ENCODE measurements at places on chromosomes 1 and 21.
A peak's percentile ranks its signal among the peaks of the same experiment; 100 is the strongest.

DNA sequence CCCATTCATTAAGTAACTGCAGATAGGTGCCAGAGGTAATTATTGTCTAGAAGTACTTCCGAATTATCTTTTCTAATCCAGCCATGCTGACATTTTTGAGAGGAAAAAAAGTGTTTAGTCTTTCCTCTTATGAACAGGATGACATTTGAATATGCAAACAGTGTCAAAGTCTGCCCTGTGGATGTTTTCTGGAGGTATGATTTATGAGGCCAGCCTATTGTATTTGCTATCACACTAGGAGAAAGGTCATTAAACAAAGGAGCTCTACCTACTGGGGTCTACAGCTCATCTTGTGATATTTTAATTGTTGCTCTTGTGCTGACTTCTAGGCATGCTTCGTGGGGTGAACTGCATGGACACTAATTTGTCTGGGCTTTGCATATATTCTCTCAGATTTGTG, 559.7 kb upstream of the CAMK1G start:
- DNase-seq = no peak

GRCh38 chr1:35715568-35716002, 3.1 kb downstream of the C1orf216 start:
- DNase-seq = peak; percentile 56

- no peak for DNase-seq
Observed at GRCh38 chr1:234515821-234516241, 36.9 kb upstream of the TARBP1 start.

DNA sequence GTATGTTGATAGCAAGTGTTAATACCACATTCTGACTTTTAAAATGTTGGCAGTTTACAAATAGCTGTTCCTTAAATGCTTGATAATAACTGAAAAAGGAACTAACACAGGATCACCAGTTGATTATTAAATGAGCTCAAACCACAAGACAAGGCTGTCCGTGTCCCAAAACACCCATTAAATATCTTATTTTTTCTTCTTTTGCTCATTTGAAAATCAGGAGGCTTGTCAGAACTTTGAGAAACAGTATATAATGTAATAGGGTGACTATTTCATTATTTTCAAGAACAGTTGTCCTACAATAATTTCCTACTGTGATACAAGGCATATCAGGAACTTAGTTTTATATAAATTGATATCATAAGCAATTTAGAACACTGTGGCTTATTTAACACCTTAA, 2.7 kb downstream of the CDKN2C start:
- DNase-seq = no peak

GRCh38 chr1:217526636-217527035, 104.3 kb downstream of the GPATCH2 start:
- no peak for DNase-seq

DNA sequence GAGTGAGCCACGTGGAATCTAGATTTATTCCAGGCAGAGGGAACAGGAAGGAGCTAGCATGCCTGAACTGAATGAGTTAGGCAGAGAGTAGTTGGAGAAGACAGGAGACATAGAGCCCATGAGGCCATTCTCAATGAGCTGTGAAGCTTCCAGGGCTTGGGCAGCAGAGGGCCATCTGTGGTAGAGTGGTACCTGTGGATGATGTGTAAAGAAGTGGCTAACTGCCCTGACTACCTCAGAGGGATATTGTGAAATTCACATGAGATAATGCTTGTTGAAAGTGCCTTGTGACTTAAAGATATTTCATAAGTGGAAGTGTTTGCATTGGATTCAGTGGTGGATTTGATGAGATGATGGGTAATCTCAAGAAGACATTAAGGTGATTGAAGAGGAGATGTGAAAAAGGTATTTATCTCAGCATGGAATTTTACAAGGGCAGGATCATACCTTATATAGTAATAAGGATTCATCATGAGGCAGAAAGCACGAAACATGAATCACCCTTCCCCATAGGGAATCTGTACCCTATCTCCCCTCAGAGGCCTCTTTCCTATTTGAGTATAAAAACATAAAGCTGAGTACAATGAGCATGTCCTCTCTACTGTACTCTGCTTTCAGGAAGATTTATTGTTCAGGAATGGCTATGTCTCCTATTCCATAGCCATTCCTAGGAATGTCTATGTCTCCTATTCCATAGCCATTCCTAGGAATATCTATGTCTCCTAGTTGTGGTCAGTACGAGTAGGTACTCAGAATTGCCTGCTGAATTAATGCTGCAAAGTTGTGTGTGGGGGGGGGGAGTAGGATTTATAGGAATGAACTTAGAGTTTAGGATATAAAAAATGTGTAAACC, 146.8 kb downstream of the PAPPA2 start:
- no peak for DNase-seq

DNA sequence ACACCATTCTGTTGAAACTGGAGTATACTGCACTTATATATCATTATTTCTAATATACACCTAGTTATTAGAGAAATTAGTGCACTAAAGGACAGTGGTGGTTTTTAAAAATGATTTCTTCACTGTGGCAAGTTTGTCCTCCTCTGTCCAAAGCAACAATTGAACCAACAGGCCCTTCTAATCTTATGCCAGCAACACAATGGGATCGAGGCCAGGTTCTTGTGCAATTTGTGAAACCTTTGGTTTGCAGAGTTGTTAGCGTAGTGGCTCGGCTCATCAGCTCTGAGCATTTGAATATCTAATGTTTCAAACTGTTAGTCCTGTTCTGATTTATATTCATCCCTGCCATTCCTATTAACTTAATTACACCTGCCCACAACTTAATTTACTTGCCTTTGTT, 9.9 kb upstream of the LRRC39 start:
- no peak for DNase-seq

GRCh38 chr1:231091831-231092301, 51.8 kb upstream of the FAM89A start:
- DNase-seq = peak; percentile 8

GRCh38 chr21:36310016-36310415, 10.0 kb upstream of the MORC3 start:
- DNase-seq = no peak

- no peak for DNase-seq
Observed at GRCh38 chr1:229156872-229157271, 114.0 kb upstream of the RAB4A start.

DNA sequence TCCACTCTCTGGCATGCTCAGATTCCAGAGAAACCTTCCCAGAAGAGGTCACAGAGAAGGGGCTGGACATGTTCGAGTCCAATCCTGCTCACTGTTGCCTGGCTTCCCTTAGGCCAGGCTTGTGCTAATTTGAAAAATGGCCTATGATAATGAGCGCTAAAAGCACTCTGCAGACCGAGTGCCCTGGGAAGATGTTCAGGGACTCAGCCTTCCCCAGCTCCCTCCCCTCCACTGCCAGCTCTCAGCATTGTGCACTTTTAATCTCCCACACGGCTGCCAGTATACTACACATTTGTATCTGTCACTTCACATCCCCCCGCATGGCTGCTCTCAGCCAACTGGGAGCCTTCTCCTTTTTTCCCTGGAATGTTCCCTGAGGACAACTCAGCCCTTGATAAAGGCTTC, 24.1 kb downstream of the FAM163A start:
- no peak for DNase-seq

DNA sequence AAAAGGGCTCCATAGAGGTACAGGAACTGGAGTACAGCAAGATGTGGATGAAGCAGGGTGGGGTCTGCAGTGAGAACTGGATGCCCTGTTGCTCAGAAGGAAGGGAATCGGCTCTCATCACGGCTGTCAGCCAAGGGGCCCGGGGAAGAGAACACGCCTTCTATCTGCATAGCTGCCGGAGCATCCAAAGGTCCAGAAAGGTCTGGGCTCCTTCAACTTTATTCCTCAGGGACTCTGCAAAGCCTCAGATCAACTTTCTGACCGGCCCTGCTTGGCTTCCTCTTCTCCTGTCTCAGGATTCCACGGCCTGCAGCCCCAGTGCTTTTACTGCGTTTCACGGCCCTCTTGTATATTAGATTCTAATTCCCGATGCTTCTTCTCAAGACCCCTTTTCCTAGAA, 34.8 kb downstream of the KRTAP19-8 start:
- DNase-seq = no peak

- DNase-seq = no peak
Observed at GRCh38 chr1:58861506-58861905, 77.7 kb upstream of the JUN start.

GRCh38 chr1:111202707-111203623, 2.5 kb upstream of the DENND2D start:
- DNase-seq = no peak

GRCh38 chr1:192343344-192343743, 26.6 kb downstream of the RGS21 start:
- no peak for DNase-seq

- no peak for DNase-seq
Observed at GRCh38 chr1:64608005-64608650, 136.7 kb upstream of the RAVER2 start.

GRCh38 chr1:247430434-247430833, 14.5 kb downstream of the NLRP3 start:
- DNase-seq = no peak

- DNase-seq = no peak
Observed at GRCh38 chr1:192130175-192130574, 28.1 kb upstream of the RGS18 start.

DNA sequence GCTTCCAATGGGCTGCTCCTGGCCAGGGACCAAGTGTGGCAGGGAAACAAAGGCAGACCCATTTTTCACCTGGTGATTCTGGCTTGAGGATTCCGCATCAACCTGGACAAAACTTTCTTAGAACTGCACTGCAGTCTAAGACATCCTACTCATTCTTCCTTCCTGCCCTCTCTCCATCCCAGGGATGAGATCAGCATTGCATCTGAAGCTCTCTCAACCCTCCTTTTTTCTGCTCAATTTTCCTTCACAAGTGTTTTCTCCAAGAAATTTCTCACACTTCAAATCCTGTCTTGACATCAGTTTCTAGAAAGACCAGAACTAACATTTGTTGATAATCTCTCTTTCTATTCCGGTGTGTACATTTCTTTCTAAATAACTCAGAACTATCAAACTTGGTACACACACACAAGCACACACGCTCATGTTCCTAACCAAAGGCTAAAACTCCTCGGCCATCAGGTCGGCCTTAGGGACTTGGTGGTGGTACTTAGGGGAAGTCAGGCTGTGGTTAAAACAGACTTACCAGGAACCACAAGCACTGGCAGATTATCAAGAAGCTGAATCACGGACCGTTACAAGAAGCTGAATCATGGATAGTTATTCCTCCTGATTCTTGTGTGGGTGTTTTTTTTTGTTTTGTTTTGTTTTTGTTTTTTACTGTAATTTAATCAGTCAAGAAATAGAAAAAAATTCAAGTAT, 21.0 kb upstream of the CXADR start:
- DNase-seq = no peak

GRCh38 chr1:95384567-95384966, 150.6 kb downstream of the RWDD3 start:
- no peak for DNase-seq

DNA sequence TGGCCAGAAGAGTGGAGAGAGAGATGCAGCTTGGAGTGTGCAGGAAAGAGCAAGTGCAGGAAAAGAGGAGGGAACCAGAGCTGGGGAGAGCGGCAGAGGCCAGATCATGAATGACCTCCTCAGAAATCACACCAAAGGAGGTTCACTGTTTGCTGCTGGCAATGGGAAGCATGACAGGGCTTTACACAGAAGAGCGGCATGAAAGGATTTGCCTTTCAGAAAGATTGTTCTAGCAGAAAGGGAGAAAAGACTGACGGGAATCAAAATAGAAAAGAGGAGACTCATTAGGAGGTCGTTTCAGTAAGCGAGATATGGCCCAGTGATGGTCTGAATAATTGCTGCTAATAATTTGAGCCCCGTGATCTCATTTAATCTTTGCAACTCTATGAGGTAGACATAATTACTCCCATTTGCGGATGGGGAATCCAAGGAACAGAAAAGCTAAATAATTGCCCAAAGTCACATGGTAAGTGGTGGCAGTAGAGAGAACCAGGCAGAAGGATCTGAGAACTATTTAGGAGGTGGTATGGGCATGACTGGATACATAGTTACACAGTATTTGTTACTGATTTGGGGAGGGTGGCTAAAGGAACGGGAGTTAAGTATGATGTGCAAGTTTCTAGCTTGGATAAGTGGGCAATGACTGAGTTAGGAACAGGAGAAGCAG, 12.5 kb upstream of the HNRNPR start:
- no peak for DNase-seq

DNA sequence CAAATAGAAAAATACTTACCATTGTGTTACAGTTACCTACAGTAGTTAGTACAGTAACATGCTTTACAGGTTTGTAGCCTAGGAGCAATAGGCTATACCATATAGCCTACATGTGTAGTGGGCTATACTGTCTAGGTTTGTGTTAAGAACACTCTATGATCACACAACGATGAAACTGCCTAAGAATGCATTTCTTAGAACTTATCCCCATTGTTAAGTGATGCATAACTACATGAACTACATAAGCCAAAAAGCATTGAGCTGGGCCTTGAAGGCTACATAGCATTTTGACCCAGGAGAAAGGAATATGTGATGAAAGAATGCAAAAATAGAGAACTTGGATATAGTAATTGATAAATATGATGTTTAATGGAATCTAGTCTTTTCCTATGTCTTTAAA, 46.4 kb upstream of the JUN start:
- no peak for DNase-seq
